ENCODE measurements at places on chromosomes 1 and 21.

- no peak for DNase-seq
Observed at GRCh38 chr21:20877976-20878375, 120.2 kb upstream of the NCAM2 start.

GRCh38 chr21:40186045-40186444 lies 318.8 kb downstream of the PCP4 start:
- no peak for DNase-seq

GRCh38 chr1:85334962-85335361 lies 58.5 kb upstream of the BCL10 start:
- no peak for DNase-seq

- no peak for DNase-seq
Observed at GRCh38 chr1:41876576-41877445, 41.9 kb downstream of the HIVEP3 start.

- DNase-seq, result no peak
Observed at GRCh38 chr1:43339584-43340232, 2.1 kb downstream of the MPL start.

Data from nucleus accumbens (tissue), 56 donors.